ENCODE measurements at places on chromosomes 16 and 17.

- DNase-seq: no peak
Observed at GRCh38 chr17:44865931-44866330, 18.2 kb downstream of the HIGD1B start.

DNA sequence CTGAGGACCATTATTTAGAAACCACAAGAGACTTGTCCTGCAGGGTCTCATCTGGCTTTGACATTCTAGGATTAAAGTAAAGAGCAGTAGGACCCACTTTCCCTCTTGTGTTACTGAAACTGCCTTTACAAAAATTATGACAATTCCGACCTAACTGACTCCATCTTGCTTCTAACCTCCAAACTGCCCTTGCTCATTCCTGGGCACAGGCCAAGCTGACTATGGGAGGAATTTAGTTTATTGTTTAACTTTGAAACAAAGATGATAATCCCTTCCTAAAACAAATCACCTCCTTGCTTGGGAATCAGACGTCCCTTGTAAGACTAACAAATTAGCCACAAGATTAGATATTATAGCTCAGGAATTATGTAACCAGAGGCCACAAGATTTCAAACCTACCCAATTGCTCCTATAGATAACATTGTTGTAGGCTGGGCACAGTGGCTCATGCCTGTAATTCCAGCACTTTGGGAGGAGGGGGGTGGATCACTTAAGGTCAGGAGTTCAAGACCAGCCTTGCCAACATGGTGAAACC, 87.0 kb upstream of the FBXO47 start:
- no peak for DNase-seq

- no peak for DNase-seq
Observed at GRCh38 chr16:86476956-86477534, 33.3 kb upstream of the FOXF1 start.

- DNase-seq: no peak
Observed at GRCh38 chr17:76404976-76405563, 20.7 kb downstream of the SPHK1 start.

- DNase-seq: no peak
Observed at GRCh38 chr17:42329025-42329976, 41.0 kb downstream of the STAT5A start.
